ENCODE measurements at places on chromosomes 4 and X.

DNA sequence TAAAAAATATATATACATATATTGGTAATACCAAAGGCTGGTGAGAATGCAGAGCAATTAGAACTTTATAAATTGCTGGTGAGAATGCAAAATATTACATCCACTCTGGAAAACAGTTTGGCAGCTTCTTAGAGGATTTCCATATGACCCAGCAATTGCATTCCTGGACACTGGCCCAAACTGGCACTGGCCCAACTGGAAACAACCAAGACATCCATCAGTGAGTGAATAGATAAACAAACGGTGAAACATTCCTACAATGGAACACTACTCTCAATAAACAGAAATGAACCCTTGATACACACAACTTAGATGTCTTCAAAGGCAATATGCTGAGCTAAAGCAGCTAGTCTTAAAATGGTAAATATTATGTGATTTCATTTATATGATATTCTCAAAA, 524.2 kb downstream of the IQCM start:
- no peak for DNase-seq

- no peak for DNase-seq
Observed at GRCh38 chrX:31652650-31653049, 580.8 kb upstream of the FTHL17 start.

- no peak for DNase-seq
Observed at GRCh38 chrX:13254870-13255269, 65.0 kb downstream of the ATXN3L start.

- DNase-seq: no peak
Observed at GRCh38 chr4:78710536-78710935, 65.6 kb upstream of the BMP2K start.

- no peak for DNase-seq
Observed at GRCh38 chr4:37802068-37802666, 24.3 kb upstream of the PGM2 start.

- DNase-seq: no peak
Observed at GRCh38 chr4:110678517-110679227, 55.8 kb upstream of the PITX2 start.

- no peak for DNase-seq
Observed at GRCh38 chrX:110699109-110699508, 96.5 kb downstream of the CHRDL1 start.

GRCh38 chr4:99205153-99205979, 13.7 kb downstream of the ADH6 start:
- no peak for DNase-seq

DNA sequence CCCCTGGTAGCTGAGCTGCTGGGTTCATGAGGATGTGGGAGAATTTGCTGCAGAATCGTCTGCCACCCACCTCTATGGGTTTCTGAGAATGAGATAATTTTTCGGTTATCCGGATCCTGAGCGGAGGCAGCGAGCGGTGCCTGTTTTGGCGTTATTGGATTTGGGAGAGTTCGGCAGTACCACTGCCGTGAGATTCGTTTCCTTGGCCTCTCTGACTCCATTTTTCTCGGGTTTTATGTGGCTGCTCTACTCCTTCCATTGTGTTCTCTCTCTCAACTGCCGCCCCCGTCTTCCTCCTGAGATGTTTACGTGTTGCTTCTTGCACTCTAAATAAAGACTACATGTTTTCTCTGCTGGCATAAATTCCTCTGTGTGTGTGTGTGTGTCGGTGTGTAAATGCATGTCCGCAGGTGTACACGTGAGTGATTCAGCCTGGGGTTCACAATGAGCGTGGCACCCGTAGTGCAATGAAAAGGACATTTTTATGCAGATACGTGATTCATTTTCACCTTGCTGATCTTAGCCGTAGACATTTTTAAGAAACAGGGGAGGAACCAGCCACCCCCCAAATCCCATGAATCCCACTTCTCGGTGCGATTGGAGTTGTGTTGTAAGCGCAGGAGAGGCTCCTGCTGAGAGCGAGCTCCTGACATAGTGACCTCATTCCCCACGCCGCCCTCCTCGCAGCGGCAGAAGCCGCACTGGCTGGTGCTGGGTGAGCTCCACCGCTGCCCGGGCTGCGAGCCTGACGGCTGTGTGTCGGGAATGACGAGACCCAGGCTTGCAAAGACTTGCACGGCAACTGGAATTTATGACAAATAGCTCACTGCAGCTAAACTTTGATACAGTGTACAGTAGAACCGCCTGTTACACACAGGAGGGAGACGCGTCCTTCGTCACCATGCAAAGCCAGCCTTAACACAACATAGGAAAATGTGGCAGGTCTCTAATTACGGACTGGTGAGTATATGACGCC, 82.2 kb downstream of the STOX2 start:
- no peak for DNase-seq

DNA sequence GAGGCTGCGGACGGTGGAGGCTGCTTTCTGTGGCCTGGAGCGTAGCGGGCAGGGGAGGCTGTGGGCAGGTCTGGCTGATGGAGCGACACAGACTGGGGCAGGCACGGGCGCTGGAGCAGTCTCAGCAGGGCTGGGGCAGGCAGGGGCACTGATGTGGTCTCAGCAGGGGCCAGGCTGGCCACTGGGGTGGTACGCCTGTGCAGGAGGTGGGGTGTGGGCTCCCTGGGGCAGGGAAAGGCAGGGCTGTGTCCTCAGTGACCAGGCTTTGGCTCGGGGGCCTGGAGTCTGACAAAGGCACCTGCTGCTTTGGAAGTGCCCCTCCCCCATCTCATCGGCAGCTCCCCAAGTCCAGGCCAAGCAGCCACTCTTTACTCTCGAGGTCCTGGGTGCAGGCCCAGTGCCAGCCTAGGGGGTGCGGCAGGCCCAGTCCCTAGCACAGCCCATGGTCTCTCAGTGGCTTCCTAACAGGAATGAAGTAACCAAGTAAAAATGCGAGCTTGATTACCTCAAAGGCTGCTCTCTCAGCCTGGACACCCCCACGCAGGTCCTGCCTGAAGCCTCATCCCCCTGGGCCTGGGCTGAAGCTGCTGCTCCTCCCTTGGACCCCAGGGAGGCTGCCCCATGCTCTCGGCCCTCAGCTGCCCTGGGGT, 55.5 kb downstream of the ADRA2C start:
- no peak for DNase-seq

DNA sequence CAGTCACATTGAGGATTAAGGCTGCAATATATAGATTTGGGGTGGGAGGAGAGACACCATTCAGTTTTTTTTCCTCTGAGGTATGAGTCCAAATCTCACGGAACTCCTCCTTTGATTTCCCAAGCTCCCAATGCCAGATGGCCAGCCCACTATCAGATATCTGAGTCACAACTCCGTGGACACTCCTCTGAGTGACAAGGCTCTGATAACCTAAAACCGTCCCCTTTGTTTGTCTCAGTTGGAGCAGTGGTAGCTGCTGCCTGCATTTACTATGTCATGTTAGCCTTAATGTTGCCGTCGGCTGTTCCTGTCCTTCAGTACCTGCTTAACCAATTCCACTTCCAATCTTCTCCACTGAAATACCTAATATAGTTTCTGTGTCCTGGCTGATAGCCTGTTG, 107.3 kb downstream of the DTHD1 start:
- no peak for DNase-seq

- DNase-seq: no peak
Observed at GRCh38 chrX:46587158-46587557, 13.6 kb downstream of the CHST7 start.

DNA sequence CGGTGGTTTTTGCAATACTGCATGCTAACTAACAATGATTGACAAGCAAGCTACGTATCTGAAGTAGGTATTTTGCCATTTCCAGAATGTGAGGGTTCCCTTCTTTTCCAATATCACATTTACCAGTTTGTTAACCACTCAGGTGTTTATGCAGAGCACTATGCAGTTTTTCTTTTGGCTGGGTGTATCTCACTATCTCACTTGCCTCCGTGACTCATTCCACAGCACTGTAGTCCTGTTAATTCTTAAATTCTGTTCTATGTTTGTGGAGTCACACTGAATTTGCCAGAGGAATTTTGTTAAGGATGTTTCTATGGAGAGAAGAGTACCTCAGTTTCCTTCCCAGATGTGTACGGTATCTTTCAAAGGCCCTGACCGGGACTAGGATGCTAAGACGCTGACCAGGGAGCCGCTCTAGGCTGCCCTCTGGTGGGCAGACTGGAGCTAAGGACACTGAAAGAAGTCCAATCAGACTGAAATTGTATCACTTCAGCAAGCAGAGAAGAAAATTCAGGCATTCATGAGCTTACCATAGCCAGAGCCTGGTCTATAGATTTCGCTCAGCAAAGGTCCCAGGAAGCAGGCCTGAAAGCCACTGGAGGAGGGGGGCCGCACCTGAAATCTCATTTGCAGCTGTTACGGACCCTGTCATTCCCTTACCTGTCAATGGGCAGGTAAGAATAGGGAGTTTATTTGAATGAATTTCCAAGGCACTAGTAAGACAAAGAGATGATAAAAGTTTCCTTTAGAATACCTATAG, 388.4 kb upstream of the SPOCK3 start:
- no peak for DNase-seq

- DNase-seq: no peak
Observed at GRCh38 chr4:23245203-23245832, 552.6 kb downstream of the GBA3 start.

GRCh38 chrX:74922922-74923543, 2.2 kb downstream of the NEXMIF start:
- no peak for DNase-seq

DNA sequence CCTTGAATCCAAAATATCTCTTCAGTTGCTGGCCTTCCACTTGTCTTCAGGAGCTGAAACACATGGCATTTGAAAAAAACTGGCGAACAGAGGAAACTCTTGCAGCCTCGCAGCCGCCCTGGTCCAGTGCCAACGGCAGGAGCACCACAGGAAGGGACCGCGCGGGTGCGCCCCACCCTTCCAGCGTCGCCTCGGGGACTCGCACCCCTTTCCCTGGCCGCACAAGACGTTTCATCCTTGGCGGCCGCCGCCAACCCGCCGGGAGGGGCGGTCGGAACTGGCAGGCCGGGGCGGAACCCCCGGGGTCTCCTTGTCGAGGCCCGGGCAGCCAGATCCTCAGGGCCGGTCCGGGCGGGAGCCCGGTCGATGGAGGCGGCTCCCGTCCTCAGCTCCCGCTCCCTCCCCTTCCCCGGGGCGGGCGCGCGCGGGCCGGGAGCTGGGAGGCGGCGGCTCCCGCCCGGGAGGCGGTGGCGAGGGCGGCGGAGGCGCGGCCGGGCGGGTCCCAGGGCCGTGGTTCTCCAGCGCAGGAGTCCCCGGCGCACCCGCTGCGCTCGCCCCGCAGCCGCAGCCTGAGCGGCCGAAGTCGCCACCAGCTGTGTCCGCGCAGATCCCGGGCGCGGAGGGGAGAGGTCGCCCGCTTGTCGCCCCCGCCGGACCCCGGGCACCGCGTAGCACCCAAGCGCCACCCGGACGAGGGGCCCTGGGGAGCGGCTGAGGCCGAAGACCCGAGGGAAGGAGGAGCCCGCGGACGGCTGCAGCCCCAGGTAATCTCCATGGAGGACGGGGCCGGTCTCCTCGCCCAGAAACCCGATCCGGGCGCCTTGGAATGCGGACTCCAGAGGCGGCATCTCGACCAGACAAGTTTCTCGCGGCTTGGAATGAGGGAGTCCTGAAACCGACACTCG, 886 bp upstream of the NDST3 start:
- DNase-seq: no peak

DNA sequence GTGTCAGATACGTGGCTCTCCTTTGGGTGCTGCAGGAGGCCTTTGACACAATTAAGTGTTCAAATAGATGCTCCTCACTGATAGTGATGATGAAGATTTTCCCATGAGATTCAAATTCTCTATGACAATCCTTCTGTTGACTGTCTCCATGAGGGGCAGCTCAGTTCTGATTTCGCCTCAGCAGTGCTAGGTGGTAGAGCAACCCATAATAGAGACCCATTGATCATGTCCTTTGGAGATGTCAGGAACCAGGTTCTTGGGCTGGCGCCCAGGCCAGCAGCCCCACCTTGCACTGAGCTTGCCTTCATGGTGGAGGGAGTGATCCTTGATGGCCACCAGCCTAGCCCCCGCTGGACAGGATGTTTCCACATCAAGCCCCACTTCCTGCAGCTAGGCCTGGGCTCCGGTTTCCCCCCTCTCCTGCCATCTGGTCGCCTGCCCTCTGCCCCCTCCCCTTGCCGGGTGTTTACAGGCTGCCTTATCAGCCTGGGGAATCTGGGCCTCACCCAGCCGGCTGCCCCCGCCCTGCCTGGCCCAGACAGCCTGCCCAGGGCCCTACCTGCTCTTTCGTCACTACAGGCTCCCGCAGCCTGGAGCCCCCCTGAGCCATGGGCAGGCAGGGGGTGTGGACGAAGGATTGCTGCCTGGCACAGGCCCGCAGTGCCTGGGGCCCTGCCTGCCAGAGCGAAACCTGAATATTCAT, 12.6 kb downstream of the ELF4 start:
- DNase-seq: no peak

DNA sequence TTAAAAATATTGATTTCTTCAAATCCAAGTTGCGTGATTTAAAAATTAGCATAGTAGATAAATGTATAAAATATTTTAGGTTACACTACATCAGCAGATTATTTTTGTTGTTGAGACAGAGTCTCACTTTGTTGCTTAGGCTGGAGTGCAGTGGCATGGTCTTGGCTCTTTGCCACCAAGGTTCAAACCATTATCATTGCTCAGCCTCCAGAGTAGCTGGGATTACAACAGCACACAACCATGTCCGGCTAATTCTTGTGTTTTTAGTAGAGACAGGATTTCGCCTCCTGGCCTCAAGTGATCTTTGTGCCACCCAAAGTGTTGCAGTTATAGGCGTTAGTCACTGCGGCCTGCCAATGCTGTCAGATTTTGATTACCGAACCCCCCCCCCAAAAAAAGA, 1390.5 kb upstream of the TENM3 start:
- DNase-seq: no peak

- no peak for DNase-seq
Observed at GRCh38 chr4:140790171-140790570, 34.0 kb upstream of the TBC1D9 start.
